ENCODE measurements at places on chromosomes 7 and 10.

DNA sequence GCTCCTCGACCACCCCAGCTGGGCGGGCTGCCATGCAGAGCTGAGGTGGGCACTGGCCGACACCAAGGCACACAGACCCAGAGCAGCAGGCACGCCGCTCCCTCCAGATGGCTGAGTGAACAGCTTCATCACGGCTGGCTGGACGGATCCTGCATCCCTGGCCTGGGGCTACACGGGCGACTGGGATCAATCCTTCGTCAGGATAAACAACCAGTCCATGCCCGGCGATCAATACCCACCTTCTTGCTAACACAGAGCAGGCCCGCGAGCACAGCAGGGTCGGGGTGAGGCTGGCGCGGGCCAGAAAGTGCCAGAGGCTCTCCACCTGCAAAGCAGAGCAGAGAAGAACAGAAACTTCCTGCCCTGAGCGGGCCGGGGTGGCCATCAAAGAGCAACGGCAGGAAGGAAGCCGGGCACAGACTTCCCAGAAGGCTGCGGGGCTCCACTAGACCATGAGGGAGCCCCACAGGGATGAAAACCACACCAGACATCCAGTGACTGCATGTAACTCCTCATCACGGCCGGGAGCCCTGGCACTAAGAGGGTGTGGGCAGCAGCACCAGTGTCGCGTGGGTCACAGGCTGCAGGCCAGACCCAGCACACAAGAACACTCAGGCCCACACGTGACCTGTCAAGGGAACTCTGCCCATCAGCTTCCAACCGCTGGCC, 166.4 kb downstream of the MAD1L1 start:
- DNase-seq, result peak; percentile 5

DNA sequence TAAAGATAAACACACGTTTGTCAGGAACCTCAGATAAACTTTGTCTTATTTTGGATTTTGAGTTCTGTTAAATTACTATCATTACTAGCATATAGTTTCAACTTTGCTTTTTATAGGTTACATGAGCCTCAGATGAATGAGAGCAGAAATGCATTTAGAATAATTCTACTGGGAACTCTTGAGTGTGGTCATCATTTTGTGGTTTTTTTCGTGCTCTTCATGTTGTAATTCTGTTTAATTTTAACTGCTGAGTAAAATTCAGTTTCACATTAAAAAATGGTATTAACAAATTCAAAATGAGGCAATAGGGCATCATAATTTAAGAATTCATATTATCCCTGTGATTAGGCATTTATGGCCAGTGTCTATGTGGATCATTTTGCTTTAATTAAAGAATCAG, 72.9 kb downstream of the GNAI1 start:
- no peak for DNase-seq

DNA sequence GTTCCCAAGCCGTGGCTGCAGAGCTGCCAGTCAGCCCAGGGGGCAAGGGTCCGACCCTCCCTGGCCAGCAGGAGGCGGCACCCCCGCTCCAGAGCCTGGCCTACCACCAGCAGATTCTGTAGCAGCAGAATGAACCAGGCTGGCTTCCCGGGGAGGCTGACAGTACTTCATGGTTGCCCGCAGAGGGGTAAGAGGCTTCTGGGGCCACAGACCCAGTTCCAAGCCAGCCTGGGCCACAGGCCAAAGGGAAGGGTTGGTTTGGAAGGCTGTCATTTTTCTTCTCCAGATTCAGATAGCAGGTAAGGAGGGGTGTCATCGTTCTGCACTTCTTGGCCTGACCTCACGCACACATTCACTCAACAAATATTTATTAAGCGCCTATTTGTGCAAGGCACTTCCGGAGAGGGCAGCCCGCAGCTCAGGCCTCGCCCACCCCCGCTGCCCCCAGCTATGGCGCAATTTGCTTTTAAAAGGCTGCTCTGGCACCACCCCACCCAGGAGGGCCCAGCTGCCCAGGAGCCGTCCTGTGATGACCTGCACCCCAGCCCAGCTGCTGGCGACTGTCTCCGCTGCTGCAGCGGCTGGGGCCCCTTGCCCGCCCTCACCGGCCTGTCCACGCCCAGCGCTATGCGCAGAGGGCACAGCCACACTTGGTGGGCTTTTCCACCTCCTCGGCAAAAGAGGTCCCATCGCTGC, 168.5 kb downstream of the LCOR start:
- no peak for DNase-seq

- no peak for DNase-seq
Measured at GRCh38 chr10:56662765-56663447, 301.8 kb upstream of the ZWINT start.

DNA sequence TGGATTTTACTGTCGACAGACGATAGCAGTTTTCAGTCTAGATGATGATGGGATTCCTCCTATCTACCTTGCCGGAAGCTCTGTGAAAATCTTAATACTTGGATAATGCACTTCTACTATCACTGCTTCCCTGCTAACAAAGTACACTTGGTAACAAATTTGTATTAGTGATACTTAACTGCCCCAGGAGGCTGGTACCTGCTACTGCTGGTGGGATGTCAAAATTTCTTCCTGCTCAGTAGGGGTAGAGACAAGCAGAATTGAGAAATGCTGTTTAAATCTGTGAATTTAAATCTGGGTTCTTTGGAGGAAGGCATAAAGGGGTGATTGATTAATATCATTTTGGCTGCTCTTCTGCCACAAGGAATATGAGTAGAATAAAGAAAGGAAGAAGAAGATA, 99.8 kb upstream of the STRIP2 start:
- no peak for DNase-seq

DNA sequence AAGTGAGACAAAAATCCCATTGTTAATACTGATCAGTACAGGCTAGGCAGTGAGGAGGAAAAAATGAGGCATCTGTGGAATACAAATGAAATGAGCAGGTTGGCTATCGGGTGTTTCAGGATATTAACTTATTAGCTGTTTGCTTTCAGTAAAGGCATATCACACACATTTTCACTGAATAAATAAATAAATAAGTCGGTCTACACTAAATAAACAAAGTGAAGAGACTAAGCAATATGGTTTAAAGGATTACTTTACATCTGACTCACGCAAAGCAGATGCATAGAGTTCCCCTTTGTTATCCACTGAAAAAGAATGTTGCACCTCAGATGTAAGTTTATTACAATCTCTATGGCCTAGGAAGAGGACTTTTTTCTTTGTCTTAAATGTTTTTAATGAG, 6.3 kb upstream of the SEMA3A start:
- no peak for DNase-seq

- no peak for DNase-seq
Measured at GRCh38 chr10:123781324-123781900, 110.2 kb downstream of the CPXM2 start.

DNA sequence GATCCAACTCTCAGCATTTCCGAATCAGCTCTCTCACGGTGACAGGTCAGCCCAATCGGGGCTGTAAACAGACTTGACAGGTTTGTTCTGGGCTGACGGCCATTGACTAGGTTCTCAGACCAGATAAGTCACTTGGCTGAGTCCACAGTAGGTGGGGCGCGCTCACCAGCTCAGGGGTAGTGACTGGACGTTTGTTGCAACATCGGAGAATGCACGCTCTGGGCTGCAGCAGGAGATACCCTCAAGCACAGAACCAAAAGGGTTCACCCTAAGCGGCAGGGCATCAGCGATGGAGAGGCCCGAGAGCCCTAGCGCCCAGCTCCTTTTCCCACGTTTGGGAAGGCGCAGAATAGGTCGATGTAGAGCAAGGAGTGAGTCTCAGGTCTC, 1.8 kb downstream of the KLLN start:
- DNase-seq, result no peak

DNA sequence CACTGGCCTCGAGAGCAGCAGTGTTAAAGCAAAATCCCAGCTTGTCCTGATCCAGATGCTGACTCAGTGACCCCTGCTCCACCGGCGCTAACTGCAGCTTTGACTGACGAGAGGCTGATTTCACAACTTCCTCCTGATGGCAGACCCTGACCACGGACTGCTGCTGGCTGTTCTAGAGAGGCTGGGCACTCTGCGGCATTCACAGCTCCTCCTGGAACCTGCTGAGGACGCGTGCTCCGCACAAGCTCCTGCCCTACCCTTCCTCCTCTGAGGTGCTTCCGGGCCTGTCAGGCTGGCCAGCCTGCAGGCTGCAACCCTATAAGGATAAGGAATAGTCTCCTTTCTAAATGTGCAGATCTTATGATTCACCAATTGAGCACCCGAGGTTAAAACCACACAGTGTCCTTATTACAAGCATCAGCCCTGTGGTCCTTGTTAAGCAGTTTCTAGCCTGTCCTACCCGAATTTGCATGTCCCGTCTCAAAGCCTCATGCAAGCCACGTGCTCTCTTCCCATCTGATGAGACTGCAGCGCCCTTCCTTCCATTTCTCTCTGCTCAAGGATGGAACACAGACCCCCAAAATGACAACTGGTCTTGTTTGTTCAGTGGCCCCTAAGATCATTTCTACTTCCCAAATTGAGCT, 35.5 kb upstream of the NCAPG2 start:
- no peak for DNase-seq

DNA sequence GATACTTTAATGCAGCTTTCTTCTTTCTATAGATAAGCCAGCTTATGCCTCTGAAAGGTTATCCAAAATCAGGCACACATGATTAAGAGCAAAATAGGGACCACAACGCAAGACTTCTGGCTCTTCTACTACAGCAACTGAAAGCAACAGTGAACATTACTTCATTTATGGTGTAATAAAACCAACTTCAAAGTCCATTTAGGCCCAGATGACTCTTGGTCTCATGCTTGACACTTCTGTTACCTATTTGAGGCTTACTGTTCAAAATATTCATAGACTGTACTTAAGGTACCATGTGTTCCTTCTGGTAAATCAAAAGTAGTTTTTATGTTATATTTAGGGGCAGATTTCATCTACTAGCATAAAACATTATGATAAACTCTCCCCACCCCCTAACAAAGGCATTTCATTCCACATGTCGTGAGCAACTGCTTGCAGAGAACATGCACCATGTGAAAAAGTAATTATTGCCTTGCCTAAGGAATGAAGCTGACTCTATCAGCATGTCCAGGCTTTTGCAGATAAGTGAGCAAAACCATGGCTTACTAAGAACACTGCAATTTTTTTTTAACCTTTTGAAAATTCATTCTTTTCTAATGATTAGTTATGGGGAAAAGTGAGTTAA, 154.9 kb upstream of the ITGB1 start:
- DNase-seq, result no peak

Measured in stimulated activated CD4-positive, alpha-beta T cell treated with anti-CD3 and anti-CD28 coated beads, TNF-alpha, amount 100 ng/mL, for 1 hour (primary cell).